ENCODE measurements at places on chromosomes 12 and 14. TPM values are rescaled to one million over a fixed set of nuclear protein-coding genes. Genes with fewer than 3 reads are reported as not detected.

The GSG1 gene
- 2.1 TPM for total RNA-seq

- H3K27ac ChIP-seq: no peak overlapping the region
- DNase-seq: no peak
- no peaks in the 10 kb centered on the region for H3K4me1 ChIP-seq
- H3K36me3 ChIP-seq: no peaks in the 10 kb centered on the region
- no peaks in the 10 kb centered on the region for H3K27me3 ChIP-seq
- H3K4me3 ChIP-seq: no peak overlapping the region
Observed at GRCh38 chr14:103298620-103299019, 35.4 kb upstream of the EIF5 start.

The NFE2 gene
- 0.26 TPM for total RNA-seq

DNA sequence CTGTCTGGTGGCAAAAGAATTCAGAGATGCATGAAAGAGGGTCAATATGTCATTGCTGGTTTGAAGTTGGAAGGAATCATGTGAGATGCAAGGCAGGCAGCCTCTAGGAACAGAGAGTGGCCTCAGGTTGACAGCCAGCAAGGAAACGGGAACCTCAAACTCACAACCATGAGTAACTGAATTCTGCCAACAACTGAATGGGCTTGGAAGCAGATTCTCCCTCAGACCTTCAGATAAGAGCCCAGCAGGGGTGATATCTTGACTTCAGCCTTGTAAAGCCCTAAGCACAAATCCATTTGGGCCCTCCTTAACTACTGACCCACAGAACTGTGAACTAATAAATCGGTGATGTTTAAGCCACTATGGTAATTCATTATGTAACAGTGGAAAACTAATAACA is 35.8 kb downstream of the USP15 start:
- no peak overlapping the region for H3K27ac ChIP-seq
- H3K36me3 ChIP-seq: no peaks in the 10 kb centered on the region
- no peaks in the 10 kb centered on the region for H3K4me1 ChIP-seq
- no peaks in the 10 kb centered on the region for H3K27me3 ChIP-seq
- H3K4me3 ChIP-seq: no peak overlapping the region
